ENCODE measurements at places on chromosomes 13 and 19.

- DNase-seq = no peak
Observed at GRCh38 chr13:113854238-113855011, 9.5 kb downstream of the GAS6 start.

DNA sequence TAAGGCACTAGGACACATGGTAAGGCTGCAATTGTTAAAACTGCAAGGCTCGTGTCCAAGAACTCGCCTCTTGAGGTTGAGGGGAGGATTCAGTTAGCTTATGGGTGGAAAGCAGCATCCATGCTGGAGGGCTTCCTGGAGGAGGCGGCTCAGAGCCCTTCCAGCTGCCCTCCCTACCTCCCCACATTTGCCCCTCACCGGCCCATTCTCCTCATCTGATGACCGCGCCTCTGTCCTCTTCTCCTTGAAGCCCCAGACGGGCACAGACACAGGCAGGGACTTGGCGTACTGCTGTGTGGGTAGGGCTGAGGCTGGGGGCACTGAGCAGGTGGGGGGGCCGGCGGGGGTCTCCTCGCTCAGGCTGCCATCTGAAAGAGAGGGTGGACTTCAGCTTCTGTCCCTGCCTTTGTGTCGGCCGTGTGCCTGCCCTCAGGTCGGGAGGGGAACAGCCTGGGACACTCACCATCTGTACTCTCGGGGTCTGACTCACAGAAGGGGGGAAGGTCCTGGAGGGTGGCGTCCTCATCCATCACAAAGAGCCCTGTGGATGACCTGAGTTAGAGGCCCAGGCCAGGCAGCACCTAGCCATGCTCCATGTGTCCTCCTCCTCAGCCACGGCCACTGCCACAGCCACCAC is 4.1 kb upstream of the PNKP start:
- DNase-seq = no peak

- no peak for DNase-seq
Observed at GRCh38 chr13:77476456-77476855, 59.0 kb upstream of the SCEL start.

DNA sequence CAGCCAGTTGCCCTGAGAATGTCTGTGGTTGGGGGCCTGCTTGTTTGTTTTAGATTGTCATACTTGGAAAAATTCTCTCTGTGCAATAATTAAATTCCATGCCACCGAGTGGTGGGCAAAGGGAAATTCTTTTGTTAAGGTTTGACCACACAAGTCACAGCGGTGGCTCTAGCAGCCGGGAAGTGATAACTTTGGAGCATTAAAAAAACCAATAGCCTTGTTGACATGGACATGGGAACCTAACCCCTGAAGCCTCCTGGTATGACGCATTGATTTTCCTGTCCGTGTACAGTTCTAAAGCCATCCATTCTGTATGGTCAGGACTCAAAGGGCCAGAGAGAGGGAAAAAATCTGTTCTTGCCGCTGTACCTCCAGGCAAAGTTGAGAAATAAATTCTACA is 384.9 kb upstream of the ZNF507 start:
- DNase-seq = no peak

DNA sequence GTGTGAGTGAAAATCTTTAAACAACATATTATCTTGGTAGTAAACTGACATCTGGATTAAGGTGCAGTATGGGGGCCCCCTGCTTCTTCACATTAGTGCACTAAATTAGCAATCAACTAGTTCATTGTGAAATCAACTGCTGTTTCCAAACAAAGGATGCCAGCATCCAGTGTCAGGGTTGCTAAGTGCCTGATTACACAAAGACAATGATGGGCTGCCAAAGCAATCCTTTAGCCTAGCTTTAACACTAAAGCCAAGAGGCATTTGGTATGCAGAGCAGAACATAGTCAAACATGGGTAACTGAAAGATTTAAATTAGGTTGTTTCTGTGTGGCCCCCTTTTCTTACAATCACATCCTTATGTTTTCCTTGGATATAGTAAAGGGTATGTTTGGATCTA is 543.1 kb upstream of the SLITRK5 start:
- peak; percentile 19 for DNase-seq

GRCh38 chr19:4015705-4016402 is 8.3 kb downstream of the PIAS4 start:
- DNase-seq = no peak

DNA sequence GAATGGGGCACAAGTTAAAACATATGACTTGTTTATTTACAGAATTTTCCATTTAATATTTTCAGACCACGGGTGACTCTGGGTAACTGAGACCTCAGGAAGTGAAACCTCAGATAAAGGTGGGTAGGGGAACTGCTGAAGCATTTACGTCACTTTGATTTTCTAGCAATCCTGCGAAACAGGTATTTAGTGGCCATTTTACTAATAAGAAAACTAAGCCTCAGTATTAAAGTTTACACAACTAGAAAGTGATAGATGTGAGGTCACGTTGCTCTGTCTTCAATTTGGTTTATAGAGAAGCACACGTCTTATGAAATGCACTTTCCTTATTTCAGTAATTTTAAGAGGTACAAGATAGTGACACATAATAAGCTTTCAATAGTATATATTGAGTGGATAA is 402.8 kb downstream of the FGF9 start:
- DNase-seq = no peak

- DNase-seq = no peak
Observed at GRCh38 chr13:110388108-110388943, 81.2 kb downstream of the COL4A2 start.

GRCh38 chr19:19956434-19957075 is 55.8 kb downstream of the ZNF93 start:
- DNase-seq = no peak

GRCh38 chr13:113117335-113117872 is 5.2 kb upstream of the F10 start:
- no peak for DNase-seq

GRCh38 chr13:50709058-50709457 is 134.4 kb downstream of the DLEU7 start:
- DNase-seq = no peak

DNA sequence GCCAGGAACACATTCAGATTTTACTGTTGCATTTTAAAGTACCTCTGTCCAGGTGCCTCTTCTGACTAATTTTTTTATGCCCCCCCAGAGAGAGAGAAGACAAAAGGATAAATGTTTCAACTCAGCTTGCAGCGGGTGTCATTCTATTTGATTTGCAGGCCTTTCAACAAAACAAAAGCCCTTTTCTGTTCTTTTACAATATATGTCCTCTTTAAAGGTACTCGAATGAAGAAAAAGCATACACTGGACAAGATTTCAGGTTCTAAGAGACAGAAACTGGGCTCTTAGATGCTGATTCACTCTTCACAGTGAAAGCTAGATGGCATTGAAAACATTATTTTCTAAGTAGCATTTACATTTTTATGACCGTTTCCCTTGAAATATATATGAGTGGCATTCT is 2.9 kb upstream of the FRY start:
- no peak for DNase-seq

GRCh38 chr13:35468195-35468594 is 8.3 kb downstream of the MAB21L1 start:
- DNase-seq = peak; percentile 22

DNA sequence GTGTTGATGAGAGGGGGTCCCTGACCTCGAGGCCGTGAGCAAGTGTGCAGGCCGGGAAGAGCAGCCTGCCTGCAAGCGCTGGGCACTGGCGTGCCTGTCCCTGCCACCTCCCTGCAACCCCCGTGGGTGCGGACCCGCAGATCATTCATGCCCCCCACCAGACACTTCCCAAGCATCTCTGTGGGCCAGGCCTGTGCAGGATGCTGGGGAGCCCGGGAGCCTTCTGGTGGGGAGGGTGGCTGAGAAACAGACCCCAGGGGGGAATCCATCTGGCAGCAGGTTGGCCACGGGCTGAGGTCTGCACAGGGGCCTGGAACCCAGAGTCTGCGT is 18.4 kb upstream of the CACTIN start:
- DNase-seq = no peak

- DNase-seq = no peak
Observed at GRCh38 chr19:50694815-50695145, 24.8 kb downstream of the SHANK1 start.

DNA sequence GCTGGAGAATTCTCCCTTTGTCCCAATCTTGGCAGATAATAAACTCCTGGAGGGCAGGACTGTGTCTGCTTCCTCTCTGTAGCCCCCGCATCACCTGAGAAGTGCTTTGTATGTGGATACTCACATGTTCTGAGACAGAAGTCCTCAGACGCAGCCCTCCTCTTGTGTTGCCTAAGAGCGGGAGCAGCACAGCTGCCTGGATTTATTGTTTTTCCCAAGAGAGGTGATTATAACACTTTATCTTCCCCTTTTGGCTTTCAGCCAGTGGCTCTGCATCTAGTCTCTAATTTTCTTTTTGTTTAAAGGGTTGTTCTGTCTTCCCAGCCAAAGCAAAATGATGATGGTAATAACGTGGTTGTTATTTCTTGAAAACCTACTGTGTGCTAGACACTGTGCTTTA is 36.1 kb downstream of the OLFM4 start:
- DNase-seq = no peak

DNA sequence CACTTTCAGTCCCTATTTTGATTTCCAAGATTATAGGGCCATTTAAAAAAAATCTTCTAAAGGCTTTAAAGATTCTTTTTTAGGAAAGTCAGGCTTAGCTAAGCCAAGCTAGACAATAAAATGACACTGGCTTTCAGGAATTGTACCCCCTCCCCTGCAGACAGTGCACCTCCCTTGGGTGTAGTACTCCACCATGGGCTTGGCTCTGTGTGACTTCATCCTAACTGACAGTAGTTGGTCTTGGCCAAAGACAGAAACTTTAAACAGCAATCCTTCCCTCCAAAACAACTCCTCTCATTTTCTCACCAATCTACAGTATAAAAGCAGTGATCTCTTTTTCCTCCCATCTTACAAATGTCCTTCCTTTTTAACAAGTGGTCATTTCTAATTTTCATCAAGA is 283.0 kb downstream of the DNAJC15 start:
- no peak for DNase-seq

DNA sequence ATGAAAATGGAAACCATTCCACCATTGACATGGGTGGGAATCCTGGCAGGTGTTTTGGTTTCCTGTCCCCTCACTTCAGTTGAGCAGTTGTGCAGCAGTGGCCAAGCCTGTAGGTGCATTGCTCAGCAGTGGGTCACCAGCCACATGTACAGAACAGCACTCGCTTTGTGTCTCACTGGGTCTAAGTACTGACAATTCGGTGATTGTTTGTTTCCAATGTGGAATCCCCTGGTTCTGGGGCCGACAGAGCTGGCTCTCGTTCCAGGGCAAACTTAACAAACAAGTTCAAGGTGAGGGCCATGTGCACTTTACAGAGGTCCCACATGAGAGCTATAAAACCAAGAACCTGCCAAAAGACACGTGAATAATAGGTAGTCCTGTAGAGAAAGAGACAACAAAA is 54.1 kb upstream of the SPATA13 start:
- DNase-seq = no peak

DNA sequence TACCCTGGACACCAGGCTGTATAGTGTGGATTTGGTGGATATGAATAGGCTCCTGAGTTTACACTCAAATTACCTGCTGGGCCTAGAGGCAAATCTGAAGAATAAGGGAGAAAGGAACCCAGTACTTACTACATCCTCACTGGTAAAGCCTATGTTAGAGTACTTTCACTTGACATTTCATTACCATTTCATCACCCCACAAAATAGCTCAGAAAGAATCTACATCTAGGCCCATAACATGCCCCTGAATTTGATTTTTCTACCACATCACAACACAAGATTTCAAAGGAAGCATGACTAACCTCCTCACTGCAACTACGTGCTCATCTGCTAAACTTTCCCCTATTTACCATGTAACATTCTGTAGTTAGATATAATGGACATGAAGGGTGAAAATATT is 43.3 kb downstream of the VWA8 start:
- DNase-seq = no peak

GRCh38 chr13:41562541-41563178 is 105.3 kb downstream of the RGCC start:
- no peak for DNase-seq

- DNase-seq = no peak
Observed at GRCh38 chr13:37194428-37194861, 89.0 kb upstream of the CSNK1A1L start.

- no peak for DNase-seq
Observed at GRCh38 chr13:30928978-30929377, 3.5 kb upstream of the TEX26 start.

DNA sequence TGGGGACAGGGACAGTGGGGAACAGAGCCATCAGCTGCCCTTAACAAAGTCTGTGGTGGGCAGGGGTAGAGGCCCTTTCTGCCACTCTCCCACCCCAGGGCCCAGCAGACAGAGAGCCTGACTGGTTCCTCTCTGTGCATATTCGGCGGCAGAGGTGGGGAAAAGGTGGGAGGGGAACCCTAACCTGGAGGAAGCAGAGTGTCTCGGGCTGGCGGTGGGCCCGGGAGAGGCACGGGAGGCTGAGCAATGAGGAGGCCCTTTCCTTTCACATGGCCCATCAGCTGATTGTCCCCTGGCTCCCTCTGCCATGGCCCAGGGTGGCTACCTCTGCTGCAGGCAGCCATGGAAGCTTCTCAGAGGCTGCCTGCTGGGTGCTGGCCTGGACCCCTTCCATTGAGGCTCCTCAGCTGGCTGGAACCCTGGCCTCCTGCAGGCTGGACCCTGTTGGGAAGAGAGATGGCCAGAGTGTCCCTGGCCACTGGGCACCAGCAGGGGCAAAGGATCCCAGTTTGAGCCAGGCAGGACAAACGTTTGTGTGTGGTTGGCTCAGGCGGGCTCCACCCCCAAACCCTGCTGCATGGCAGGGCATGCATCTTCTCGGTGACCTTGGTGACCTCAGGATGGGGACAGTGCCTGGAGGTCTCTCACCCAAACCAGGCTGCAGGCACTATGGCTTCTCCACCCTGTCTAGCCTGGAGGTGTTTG is 202.8 kb upstream of the ZNF536 start:
- DNase-seq = no peak

DNA sequence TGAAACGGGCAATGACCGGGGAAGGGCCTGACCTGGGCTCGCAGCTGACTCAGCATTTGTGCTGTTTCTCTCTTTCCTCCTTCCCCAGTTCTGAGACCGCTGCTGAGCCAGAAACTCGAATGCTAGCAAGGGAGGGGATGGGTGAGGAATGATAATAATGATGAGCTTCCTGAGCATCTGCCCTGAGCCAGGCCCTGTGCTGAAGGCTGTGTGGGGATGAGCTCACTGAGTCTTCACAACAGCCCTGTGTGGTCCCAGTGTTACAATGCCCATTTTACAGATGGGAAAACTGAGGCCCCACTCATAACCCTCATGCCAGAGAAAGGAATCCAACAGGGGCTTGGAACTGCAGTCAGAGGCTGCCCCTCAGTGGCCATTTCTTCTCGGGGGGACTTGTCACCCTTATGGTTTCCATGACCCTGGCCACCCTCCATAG is 8.1 kb downstream of the SULT2B1 start:
- DNase-seq = peak; percentile 39

Data from cerebellar cortex (tissue), 1 donor.